ENCODE measurements at places on chromosomes 2 and 18.

DNA sequence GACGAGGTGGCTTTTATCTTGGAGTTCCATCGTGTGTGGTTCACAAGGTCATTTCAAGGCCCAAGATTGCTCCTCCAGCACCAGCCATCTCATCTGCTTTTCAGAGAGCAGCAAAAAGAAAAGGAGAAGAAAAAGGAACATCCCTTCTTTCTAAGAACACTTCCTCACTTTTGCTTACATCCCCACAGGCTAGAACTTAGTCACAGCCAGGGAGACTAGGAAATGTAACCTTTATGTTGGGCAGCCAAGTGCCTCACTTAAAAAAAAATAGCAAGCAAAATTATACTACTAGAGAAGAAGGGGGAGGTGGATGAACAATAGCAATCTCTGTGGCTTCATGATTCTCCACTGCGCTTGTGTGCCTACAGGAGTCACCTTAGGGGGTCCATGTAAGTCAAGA, 141.8 kb downstream of the SMAD2 start:
- DNase-seq: no peak

DNA sequence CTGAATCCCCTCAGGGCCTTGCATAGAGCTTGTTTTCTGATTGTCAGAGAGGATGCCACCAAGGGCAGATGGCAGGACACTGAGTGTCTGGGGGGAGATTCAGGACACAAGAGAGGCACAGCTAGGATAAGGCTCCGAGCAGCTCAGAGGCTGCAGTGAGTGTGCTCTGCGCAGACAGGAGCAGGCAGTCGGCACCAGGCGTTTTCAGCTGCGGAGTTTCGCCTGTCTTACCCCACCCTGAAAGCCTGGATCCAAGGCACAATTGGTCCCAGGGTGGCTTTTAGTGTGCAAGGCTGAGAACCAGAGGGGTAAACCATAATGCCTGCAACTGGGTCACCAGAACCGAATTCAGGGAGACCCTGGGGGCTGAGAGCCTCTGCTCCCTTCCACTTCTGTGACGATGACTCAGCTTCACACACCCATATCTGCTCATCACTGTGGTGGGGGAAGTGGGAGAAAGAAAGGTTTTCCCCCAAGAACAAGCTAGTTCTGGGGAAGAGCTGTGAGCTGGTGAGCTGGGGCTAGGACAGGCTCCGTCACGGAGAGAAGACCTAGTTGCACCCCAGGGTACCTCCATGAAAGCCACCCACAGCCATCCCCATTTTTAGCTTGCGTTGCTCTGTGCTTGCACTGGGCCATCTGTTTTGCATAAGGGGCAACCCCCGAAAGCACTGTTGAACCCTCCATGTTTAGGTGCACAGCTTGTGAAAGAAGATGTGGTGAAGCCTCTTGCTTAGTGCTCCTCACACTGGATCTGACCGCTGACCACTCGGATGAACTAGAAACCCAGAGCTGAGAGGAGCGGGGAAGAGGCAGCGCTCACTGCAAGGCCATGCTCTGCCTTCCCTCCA, 173.7 kb downstream of the CELF4 start:
- no peak for DNase-seq

- DNase-seq: no peak
Measured at GRCh38 chr18:78492813-78493371, 486.7 kb upstream of the SALL3 start.

- peak; percentile 5 for DNase-seq
Measured at GRCh38 chr2:242085941-242086621, 216.6 kb downstream of the RTP5 start.

GRCh38 chr18:70301667-70302066, 12.8 kb downstream of the SOCS6 start:
- no peak for DNase-seq

GRCh38 chr2:144683966-144684365, 164.0 kb upstream of the ZEB2 start:
- DNase-seq: no peak

- DNase-seq: no peak
Measured at GRCh38 chr2:203694191-203694590, 12.2 kb upstream of the CD28 start.

DNA sequence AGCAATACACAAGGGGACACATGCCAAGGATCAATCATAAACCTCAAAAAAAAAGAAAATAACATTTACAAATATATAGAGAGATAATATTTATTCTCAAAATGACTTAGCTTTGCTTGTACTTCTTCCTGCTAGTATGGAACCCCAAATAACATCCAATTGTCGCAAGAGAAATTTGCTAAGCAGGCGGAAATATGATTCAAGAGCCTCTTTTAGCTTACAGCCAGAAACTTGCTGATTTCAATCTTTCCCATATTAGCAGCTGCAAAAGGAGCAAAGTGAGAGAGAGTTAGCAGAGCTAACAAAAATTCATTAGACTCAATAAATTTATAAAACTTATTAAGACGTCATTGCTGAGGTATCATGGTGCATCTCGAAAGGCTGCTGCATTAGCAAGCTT, 294.9 kb downstream of the FSIP2 start:
- no peak for DNase-seq

DNA sequence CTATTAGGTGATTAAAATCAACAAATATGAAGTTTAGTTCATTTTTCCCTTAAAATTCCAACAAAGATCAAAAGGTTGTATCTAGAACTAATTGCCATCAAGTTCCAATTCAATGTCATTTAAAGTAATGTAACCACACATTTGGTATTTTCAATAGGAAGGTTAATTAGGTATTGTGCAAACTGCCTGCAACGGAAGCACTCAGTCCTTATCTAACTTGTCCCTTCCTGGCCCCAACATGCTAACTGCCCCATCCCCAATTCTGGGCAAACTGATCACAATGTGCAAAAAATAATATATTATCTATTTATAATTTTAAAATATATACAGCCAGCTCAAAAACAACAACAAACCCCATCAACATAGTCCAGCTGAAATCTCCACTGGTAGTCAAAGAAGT, 33.2 kb downstream of the VIL1 start:
- DNase-seq: no peak

GRCh38 chr2:177942731-177943130, 129.8 kb downstream of the PDE11A start:
- no peak for DNase-seq

GRCh38 chr2:38572167-38572566, 30.6 kb downstream of the HNRNPLL start:
- peak; percentile 20 for DNase-seq

- DNase-seq: no peak
Measured at GRCh38 chr2:72001937-72002690, 145.5 kb downstream of the CYP26B1 start.

DNA sequence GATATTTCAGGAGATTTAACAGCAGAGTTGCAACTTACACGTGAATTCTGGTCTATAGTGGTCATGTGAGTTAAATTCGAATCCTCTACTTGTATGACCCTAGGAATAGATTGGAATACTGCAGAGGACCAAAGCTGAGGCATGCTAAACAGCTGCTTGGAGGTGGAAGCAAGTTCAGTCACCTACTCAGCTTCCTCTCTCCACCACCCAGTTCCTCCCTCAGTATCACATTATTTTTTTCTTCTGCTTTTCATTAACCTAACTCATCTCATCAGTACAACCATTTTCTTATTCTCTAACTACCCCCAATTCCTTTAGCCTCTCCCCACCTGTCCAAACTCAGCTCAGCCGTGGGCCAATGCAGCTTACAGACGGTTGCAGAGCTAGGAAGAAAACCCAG, 385.5 kb downstream of the SETBP1 start:
- no peak for DNase-seq

DNA sequence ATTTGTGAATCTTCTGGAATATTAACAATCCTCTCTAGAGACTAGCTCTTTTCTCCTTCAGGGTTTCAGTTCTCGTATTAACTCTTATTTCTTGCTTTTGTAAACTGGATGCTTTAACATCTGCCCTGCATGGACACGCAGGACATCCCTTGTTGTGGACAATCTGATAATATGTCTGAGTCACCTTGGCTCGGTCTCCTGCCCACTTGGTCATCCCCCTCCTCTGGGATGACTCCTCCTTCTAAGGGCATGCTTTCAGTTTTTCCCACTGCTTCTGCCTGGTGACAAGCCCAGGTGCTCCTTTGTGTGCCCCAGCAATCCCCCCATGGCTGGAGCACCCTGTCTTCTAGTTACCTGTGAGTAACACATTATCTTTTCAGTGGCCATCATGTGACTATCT, 460.5 kb downstream of the DSC3 start:
- DNase-seq: no peak

- DNase-seq: no peak
Measured at GRCh38 chr2:165120740-165121467, 82.9 kb downstream of the SCN3A start.

DNA sequence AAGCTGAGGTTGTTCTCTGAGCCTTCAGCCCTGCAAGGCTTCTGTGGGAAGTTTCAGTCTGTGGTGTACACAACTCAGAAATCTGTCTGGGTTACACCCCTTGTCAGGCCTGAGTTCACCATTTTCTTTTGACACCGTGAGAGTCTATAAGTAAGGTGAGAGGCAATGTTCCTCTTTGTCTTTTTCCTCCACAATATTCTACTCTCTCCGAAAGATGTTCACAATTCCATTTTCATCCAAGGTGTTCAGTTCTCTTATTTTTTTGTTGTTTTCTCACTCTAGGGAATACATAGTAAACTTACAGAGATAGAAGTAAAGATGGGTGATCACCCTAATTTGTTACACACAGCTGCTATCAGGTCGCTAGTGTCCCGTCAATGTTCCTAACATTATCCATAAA, 3.2 kb downstream of the ERMN start:
- DNase-seq: no peak

- peak; percentile 29 for DNase-seq
Measured at GRCh38 chr2:121648206-121649148, 785 bp downstream of the CLASP1 start.

DNA sequence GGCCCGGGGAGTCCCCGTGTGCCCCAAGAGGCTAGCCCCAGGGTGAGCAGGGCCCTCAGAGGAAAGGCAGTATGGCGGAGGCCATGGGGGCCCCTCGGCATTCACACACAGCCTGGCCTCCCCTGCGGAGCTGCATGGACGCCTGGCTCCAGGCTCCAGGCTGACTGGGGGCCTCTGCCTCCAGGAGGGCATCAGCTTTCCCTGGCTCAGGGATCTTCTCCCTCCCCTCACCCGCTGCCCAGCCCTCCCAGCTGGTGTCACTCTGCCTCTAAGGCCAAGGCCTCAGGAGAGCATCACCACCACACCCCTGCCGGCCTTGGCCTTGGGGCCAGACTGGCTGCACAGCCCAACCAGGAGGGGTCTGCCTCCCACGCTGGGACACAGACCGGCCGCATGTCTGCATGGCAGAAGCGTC, 16.9 kb upstream of the FAHD2A start:
- DNase-seq: no peak

DNA sequence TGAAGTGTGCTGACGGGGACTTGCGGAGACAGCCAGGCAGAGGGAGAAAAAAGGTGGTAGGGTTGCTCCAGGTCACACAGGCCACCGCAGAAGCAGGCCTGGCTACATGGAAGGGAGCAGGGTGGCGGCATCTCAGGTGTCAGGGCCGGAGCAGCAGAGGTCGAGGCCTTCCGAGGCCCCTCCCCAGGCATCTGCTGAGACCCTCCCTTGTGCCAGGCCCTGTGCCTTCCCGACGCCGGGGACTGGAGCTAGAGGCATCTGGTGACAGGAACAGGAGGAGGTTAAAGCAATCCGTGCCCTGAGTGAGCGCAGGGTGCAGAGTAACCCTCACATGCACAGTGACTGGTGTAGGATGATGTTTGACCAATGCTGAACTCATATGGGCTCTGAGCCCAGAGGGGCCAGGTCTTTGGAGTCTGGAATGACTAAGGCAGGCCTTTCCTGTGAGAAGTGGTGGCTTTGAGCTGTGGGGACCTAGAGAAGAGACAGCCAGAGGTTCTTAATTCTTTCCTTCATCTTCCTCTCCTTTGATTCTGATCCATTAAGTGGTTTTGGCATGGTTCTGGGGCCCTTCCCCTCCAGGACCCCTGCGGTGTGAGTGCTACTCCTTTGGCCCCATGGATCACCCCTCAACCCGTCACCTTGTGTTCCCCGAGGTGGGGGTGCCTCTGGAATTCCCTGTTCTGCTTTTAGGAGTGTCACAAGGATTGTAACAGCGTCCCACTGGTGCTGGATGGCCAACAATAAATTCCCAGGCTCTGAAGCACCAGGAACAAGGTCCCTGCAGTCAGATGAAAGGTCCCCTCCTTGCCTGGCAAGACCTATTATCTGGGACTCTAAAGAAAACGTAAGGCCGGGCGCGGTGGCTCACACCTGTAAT, 72.1 kb downstream of the KLHL29 start:
- DNase-seq: peak; percentile 30

- no peak for DNase-seq
Measured at GRCh38 chr2:15042801-15043217, 410.3 kb downstream of the LRATD1 start.

- no peak for DNase-seq
Measured at GRCh38 chr2:32277363-32277673, 386 bp upstream of the YIPF4 start.

DNA sequence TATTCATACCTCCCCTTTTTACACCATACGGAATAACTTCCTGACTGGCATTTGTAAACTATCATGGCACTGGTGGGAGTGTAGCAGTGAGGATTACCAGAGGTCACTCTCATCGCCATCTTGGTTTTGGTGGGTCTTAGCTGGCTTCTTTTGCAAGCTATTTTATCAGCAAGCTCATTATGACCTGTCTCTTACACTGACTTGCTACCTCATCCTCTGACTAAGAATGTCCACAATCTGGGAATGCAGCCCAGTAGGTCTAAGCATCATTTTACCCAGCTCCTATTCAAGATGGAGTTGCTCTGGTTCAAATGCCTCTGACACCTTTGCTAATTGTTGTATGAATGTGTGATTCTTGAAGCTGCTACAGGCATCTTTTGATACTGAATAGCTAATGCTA, 950.8 kb upstream of the SLC39A10 start:
- DNase-seq: no peak

- no peak for DNase-seq
Measured at GRCh38 chr2:162328424-162329157, 10.1 kb upstream of the IFIH1 start.
